ENCODE measurements at places on chromosomes 12 and 14. TPM values are rescaled to one million over a fixed set of nuclear protein-coding genes. Genes with fewer than 3 reads are reported as not detected.
A peak's percentile ranks its signal among the peaks of the same experiment; 100 is the strongest.

Gene CCDC88C
- total RNA-seq, result 293 TPM

Gene HOXC4
- total RNA-seq, result not detected

Gene SOX5
- total RNA-seq, result not detected

Gene GMFB
- total RNA-seq, result 36.4 TPM

Gene RNF212B
- not detected for total RNA-seq

Gene CLEC1B
- total RNA-seq, result not detected

Gene SSPN
- total RNA-seq, result not detected

Gene BRF1
- 56.0 TPM for total RNA-seq

Gene PDZRN4
- not detected for total RNA-seq

Gene NOVA1
- not detected for total RNA-seq

Gene AKAP6
- 3.7 TPM for total RNA-seq

Gene NYNRIN
- not detected for total RNA-seq

GRCh38 chr12:12441843-12442461 lies 85.1 kb downstream of the BORCS5 start:
- H3K4me1 ChIP-seq, result peaks cover 92% of the 10 kb centered on the region
- H3K36me3 ChIP-seq, result no peaks in the 10 kb centered on the region
- H3K4me3 ChIP-seq, result peak overlapping the region; percentile 8
- H3K27me3 ChIP-seq, result no peaks in the 10 kb centered on the region
- H3K27ac ChIP-seq, result peak overlapping the region; percentile 65

DNA sequence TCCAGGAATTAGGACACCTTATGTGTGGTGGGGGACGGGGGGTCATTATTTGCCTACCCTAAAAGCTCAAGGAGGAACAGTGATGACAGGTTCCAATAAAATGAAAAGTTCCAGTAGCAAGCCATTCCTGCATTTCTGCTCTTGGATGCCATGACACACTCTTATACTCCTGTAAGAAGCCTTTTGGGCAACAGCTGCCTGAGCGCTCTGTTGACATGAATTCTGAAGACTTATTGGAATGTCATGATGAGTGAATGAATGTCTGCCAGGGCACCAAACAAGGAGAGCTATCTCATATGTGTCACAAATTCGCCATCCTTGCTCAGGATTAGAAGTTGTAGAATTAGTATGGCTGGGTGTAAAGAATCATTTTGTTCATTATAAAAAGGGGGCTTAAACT lies 36.3 kb downstream of the PTGER2 start:
- no peak for DNase-seq
- no peaks in the 10 kb centered on the region for H3K27me3 ChIP-seq
- H3K4me3 ChIP-seq, result no peak overlapping the region
- peaks cover 67% of the 10 kb centered on the region for H3K4me1 ChIP-seq

- H3K36me3 ChIP-seq, result no peaks in the 10 kb centered on the region
- no peak overlapping the region for H3K27ac ChIP-seq
- H3K27me3 ChIP-seq, result no peaks in the 10 kb centered on the region
Observed at GRCh38 chr14:91774140-91775096, 42.5 kb upstream of the CATSPERB start.

GRCh38 chr12:126998747-126999285 lies 1268.2 kb upstream of the TMEM132C start:
- H3K4me3 ChIP-seq, result no peak overlapping the region
- H3K36me3 ChIP-seq, result no peaks in the 10 kb centered on the region
- no peak for DNase-seq
- no peaks in the 10 kb centered on the region for H3K27me3 ChIP-seq
- no peak overlapping the region for H3K27ac ChIP-seq

GRCh38 chr14:54470701-54471100 lies 18.1 kb downstream of the GMFB start:
- no peaks in the 10 kb centered on the region for H3K4me1 ChIP-seq
- no peaks in the 10 kb centered on the region for H3K27me3 ChIP-seq
- H3K4me3 ChIP-seq, result no peak overlapping the region

- DNase-seq, result no peak
- no peaks in the 10 kb centered on the region for H3K4me1 ChIP-seq
- no peaks in the 10 kb centered on the region for H3K27me3 ChIP-seq
- no peaks in the 10 kb centered on the region for H3K36me3 ChIP-seq
Observed at GRCh38 chr14:28001002-28001401, 765.6 kb upstream of the FOXG1 start.

- H3K27ac ChIP-seq, result peak overlapping the region; percentile 77
- peaks cover 41% of the 10 kb centered on the region for H3K4me1 ChIP-seq
- peaks cover 16% of the 10 kb centered on the region for H3K36me3 ChIP-seq
Observed at GRCh38 chr14:20468764-20469241, 403 bp upstream of the PNP start.

DNA sequence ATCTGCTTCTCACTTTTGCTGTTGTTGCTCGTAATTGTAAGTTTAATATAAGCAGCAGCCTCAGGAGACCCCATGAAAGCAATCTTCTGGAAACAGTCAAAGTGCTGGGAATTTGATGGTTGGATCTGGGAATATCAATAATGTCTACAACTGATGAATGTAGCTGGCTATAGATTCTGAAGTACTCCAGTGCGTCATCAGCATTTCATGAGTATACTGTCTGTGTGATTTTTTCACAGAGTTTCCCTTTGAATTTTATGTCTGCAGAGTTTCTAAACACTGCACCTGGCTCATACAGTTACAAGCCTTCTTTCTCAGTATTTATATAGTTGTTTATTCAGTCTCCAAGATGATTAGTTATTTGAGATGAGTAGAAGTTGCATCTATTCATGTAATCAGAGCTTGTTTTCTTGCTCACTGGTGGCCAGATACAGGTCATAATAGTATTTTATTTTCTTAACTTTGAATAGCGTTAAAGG lies 222.3 kb downstream of the RAD51B start:
- no peaks in the 10 kb centered on the region for H3K27me3 ChIP-seq
- no peaks in the 10 kb centered on the region for H3K36me3 ChIP-seq
- no peak overlapping the region for H3K27ac ChIP-seq
- H3K4me1 ChIP-seq, result no peaks in the 10 kb centered on the region
- no peak overlapping the region for H3K4me3 ChIP-seq

DNA sequence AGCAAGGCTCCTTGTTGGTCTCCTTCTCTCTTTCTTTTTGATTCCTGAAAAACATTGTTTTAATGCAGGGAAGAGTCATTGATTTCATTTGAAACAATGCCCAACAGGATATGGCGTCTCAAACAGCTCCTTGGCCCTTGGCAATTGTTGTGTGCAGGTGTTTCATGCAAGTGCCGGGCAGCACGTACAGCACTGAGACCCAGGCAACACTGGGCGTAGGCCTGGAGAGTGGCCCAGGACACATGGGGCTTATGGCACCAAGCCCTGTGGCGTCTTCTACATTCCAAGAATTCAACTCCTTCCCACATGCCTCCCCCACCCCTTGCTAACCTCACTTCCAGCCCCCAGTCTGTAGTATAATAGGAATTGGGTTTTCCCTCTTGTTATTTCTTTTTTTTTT lies 230.4 kb downstream of the SPTSSA start:
- no peak overlapping the region for H3K27ac ChIP-seq
- H3K27me3 ChIP-seq, result no peaks in the 10 kb centered on the region
- H3K4me1 ChIP-seq, result peaks cover 4% of the 10 kb centered on the region
- H3K36me3 ChIP-seq, result no peaks in the 10 kb centered on the region
- DNase-seq, result no peak
- no peak overlapping the region for H3K4me3 ChIP-seq

GRCh38 chr14:63910583-63911363 lies 58.0 kb downstream of the SYNE2 start:
- no peaks in the 10 kb centered on the region for H3K27me3 ChIP-seq
- H3K36me3 ChIP-seq, result no peaks in the 10 kb centered on the region
- H3K4me3 ChIP-seq, result no peak overlapping the region
- H3K27ac ChIP-seq, result no peak overlapping the region
- DNase-seq, result no peak

GRCh38 chr14:22106700-22107697 lies 433.4 kb upstream of the OR4E1 start:
- H3K27ac ChIP-seq, result no peak overlapping the region
- no peaks in the 10 kb centered on the region for H3K4me1 ChIP-seq
- H3K4me3 ChIP-seq, result no peak overlapping the region
- DNase-seq, result no peak
- no peaks in the 10 kb centered on the region for H3K27me3 ChIP-seq

DNA sequence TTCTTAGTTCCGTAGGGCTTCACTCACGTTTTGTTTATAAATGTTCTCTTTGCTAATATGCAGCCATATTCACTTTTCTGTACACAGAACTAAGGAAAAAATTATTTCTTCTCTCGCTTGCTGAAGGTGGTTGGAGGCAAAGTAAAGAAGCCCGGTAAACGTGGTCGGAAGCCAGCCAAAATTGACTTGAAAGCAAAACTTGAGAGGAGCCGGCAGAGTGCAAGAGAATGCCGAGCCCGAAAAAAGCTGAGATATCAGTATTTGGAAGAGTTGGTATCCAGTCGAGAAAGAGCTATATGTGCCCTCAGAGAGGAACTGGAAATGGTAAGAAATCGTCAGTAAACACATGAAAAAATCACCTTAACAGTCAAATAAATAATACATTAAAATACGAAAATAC lies 24.0 kb downstream of the CREBL2 start:
- DNase-seq, result no peak
- H3K4me3 ChIP-seq, result no peak overlapping the region
- H3K27ac ChIP-seq, result no peak overlapping the region
- peaks cover 32% of the 10 kb centered on the region for H3K36me3 ChIP-seq

DNA sequence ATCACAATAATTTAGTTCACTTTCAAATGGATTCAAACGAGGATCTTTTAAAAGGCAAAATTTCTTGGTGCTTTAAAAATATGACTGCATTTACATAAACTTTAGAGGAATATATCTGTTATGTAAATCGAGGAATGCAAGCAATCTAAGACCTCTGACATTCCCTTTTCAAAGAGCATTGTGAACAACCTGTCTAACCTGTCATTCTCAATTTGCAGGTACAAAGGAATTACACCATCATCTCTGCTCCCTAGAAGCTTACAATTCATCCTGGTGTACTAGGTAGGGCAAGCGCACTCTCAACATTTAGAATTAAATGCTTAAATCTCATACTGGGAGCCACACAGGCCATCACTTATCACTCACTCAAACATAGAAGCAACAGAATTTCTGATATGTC lies 35.6 kb downstream of the BMP4 start:
- no peak for DNase-seq
- no peaks in the 10 kb centered on the region for H3K36me3 ChIP-seq
- no peak overlapping the region for H3K4me3 ChIP-seq
- H3K27me3 ChIP-seq, result no peaks in the 10 kb centered on the region

GRCh38 chr14:81450100-81450531 lies 50.0 kb upstream of the STON2 start:
- H3K27ac ChIP-seq, result no peak overlapping the region
- no peaks in the 10 kb centered on the region for H3K27me3 ChIP-seq
- H3K4me1 ChIP-seq, result no peaks in the 10 kb centered on the region
- no peaks in the 10 kb centered on the region for H3K36me3 ChIP-seq
- no peak for DNase-seq

DNA sequence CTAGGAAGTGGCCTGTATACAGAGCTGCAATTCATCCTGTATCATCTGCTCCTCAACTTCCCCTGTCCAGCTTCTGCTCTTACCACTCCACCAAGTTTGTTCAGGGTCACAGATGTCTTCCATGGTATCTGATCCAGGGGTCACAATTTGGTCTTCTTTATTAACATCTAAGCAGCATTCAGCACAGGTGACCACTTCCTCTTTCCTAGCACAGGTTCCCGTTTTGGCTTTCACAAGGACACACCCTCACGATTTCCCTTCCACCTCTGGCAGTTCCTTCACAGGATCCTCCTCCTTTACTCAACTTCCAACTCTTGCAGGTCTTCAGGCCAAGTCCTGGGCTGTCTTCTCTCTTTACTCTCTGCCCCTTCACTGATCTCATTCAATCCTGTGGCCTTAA lies 93.6 kb downstream of the TTC7B start:
- no peaks in the 10 kb centered on the region for H3K36me3 ChIP-seq
- no peak overlapping the region for H3K4me3 ChIP-seq
- H3K4me1 ChIP-seq, result no peaks in the 10 kb centered on the region
- H3K27ac ChIP-seq, result no peak overlapping the region
- no peaks in the 10 kb centered on the region for H3K27me3 ChIP-seq

- H3K27ac ChIP-seq, result peak overlapping the region; percentile 87
- no peaks in the 10 kb centered on the region for H3K27me3 ChIP-seq
- DNase-seq, result no peak
- no peaks in the 10 kb centered on the region for H3K36me3 ChIP-seq
- peak overlapping the region; percentile 83 for H3K4me3 ChIP-seq
Observed at GRCh38 chr12:39619316-39619659, 315 bp downstream of the ABCD2 start.

DNA sequence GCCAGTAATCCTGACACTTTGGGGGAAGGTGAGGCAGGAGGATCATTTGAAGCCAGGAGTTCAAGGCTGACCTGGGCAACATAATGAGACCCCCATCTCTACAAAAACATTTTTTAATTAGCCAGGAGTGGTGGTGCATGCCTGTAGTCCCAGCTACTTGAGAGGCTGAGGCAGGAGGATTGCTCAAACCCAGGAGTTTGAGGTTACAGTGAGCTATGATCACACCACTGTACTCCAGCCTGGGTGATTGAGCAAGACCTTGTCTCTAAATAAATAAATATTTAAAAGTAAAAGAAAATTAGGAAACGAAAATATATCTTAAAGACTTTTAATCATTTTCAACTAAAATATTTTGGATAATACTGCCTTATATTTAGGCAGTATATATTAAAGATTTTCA lies 25.9 kb downstream of the CKB start:
- no peak overlapping the region for H3K27ac ChIP-seq
- DNase-seq, result no peak
- no peaks in the 10 kb centered on the region for H3K27me3 ChIP-seq
- peaks cover 26% of the 10 kb centered on the region for H3K36me3 ChIP-seq

- no peak for DNase-seq
- H3K27ac ChIP-seq, result no peak overlapping the region
- H3K4me1 ChIP-seq, result no peaks in the 10 kb centered on the region
- H3K27me3 ChIP-seq, result peaks cover 8% of the 10 kb centered on the region
- H3K4me3 ChIP-seq, result no peak overlapping the region
Observed at GRCh38 chr14:49464885-49465284, 121.3 kb downstream of the RPS29 start.

- DNase-seq, result no peak
- no peak overlapping the region for H3K4me3 ChIP-seq
- H3K4me1 ChIP-seq, result no peaks in the 10 kb centered on the region
- no peak overlapping the region for H3K27ac ChIP-seq
- peaks cover 4% of the 10 kb centered on the region for H3K27me3 ChIP-seq
Observed at GRCh38 chr14:92400579-92401444, 77.8 kb downstream of the SLC24A4 start.

DNA sequence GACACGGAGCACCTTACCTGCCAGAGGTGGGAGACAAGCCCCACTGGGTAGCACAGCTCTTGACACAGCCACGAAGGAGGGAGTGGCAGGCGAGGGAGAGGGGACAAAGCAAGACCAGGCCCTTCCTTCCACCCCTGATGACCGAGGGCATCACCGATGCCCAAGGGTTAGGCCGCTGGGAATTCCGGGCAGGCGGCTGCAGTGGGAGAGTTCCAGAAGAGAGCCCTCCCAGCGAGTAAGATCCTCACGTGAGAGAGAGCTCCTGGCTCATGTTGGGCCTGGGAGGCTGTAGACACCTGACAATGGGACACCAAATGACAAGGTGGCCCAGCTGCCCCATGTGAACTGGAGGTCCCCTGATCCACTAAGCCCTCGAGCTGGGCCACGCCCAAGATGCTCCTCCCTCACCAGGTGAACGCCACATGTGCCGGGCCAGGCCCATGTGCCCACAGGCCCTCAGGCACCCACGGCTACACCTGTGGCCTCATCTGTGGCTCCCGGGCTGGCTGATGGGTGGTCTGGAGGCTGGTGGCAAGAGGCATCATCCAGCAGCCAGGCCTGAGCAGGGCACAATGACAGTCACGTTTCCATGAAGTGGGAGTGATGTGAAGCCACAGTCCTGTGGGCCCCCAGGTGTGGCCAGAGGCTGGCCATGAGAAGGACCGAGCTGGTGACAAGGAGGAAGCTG lies 32.1 kb upstream of the C14orf180 start:
- H3K4me3 ChIP-seq, result no peak overlapping the region
- DNase-seq, result no peak
- no peaks in the 10 kb centered on the region for H3K36me3 ChIP-seq
- no peaks in the 10 kb centered on the region for H3K4me1 ChIP-seq
